Occipital lobe (tissue), 3 donors: ENCODE measurements at places on chromosomes 3 and 15. TPM values are rescaled to one million over a fixed set of nuclear protein-coding genes. Genes with fewer than 3 reads are reported as not detected.

GRCh38 chr3:1477669-1478068 is 384.8 kb downstream of the CNTN6 start:
- no peak for DNase-seq

- DNase-seq, result no peak
These were observed 3.9 kb upstream of the ARPP21 start for GRCh38 chr3:35635407-35635806.

GRCh38 chr3:119322021-119322834 is 28.0 kb downstream of the ARHGAP31 start:
- no peak for DNase-seq

GRCh38 chr3:25938566-25939325 is 148.9 kb downstream of the OXSM start:
- no peak for DNase-seq

Gene GRK7
- total RNA-seq, result not detected

GRCh38 chr3:134623615-134624245 is 27.1 kb downstream of the KY start:
- DNase-seq, result no peak

DNA sequence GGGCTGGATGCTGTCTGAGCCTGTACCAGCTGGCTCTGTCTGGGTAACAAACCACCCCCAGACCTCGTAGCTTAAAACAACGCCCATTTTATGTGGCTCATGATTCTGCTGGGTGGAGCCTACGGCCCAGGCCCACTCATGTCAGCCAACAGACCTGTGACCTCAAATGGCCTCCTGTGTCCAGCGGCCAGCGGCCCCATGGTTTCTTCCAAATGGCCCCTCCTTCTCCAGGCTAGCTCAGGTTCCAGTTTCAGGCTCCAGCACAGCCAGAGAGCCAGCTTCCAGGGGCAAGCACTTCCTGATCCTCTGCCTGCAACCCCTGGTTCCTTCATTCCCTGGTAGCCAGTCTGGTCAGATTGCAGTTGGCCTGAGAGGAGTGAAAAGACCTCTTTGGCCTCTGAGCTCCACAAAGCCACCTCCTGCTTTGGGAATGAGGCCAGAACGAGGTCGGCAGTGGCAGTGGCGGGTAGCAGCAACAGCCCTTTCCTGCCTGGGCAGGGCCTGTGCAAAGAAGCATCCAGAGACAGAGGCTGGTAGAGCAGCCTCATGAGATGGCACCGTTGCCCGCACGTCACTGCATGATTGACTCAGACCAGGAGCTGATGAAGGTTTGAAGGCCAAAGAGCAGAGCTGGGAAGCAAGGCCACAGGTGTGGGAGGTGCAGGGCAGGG is 21.0 kb upstream of the PLXNA1 start:
- DNase-seq, result no peak

DNA sequence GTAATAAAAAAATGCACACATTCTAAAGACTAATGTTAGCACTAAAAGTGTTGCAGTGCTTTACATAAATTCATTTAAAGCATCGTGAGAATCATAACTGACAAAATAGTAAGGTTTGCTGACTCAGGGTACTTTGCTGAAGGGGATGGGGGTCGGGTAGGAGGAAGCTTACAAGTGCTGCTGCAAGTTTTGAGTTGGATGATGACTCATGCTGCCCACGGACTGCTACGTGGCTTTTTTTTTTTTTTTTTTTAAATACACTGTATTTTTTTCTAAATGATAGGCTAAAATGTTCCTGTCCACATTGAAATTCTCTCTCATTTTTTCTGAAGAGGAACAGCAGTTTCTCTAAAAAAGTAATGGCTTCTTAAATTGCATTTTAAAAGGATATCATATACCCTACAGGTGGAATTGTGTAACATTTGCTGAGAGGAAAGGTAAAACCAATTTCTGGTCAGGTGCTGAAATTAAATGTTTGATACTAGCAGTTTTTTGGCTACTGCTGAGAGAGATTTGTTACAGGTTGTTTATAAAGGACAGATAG is 2.2 kb downstream of the MAPK6 start:
- DNase-seq, result peak; percentile 29

GRCh38 chr3:9251055-9251786 is 1.8 kb upstream of the SRGAP3 start:
- DNase-seq, result no peak

Gene SOX14
- total RNA-seq, result not detected

GRCh38 chr3:13580256-13581023 is 31.5 kb downstream of the FBLN2 start:
- DNase-seq, result no peak

Gene STAC
- total RNA-seq, result 12.8 TPM

Gene CACNA2D3
- 11.2 TPM for total RNA-seq

GRCh38 chr3:118292841-118293240 is 741.8 kb downstream of the IGSF11 start:
- DNase-seq, result no peak

- no peak for DNase-seq
These were observed 76.9 kb downstream of the UBP1 start for GRCh38 chr3:33363113-33363800.

Gene KBTBD12
- 3.4 TPM for total RNA-seq

- DNase-seq, result no peak
These were observed 20.5 kb downstream of the TSC22D2 start for GRCh38 chr3:150428562-150428961.

DNA sequence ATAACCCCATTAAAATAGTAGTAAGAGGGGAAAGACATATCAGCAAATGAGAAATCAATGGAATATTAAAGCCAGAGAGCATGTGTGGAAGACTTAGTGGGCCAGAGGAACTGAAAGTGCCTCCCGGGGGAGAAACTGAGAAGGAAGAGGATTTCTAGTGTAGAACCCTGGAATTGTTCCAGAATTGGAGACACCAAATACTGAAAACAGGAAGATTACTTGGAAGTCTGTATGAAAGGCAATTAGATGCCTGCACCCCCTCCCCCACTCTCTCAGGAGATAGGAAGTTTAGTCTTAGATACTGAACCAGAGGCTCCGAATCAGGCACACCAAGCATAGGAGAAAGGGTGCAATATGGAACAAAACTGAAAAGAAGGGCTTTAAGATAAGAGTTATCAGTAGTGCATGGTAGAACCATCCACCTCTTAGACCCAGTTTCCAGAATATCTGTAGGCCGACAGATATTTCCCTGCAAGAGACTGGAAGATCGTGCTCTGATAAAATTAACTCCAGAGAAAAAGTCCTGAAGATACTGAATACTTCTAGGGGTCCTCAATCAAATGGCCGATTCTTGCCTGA is 32.4 kb downstream of the KLHL18 start:
- DNase-seq, result no peak
